ENCODE measurements at places on chromosomes 1 and 21.

DNA sequence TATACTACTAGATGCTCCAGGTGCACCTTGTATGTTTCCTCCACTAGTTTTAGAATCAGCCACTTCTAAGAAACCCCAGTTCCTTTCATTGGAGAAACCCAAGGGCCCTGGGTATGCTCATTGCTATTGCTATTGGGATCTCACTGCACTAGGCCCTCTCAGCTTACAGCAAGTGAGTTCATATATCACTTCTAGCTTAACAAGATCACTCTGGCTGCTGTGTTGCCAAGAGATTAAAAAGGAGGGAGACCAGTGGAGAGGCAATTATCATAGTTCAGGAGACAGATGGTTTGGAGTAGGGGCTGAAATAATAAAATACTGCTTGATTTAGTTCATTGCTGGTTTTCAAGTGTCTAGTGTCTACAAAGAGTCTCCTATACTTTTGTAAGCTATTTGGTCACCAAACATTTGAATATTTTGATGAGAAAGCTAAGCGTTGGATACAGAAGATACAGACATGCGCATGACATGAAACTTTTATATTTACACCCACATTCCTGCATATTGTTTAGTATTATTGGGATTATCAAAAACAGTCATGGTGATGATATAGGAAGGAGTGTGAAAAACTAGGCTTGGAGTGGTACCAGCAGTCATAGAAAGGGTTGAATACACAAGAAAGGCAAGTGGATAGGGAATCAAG lies 671.9 kb downstream of the ADGRL2 start:
- DNase-seq = no peak

DNA sequence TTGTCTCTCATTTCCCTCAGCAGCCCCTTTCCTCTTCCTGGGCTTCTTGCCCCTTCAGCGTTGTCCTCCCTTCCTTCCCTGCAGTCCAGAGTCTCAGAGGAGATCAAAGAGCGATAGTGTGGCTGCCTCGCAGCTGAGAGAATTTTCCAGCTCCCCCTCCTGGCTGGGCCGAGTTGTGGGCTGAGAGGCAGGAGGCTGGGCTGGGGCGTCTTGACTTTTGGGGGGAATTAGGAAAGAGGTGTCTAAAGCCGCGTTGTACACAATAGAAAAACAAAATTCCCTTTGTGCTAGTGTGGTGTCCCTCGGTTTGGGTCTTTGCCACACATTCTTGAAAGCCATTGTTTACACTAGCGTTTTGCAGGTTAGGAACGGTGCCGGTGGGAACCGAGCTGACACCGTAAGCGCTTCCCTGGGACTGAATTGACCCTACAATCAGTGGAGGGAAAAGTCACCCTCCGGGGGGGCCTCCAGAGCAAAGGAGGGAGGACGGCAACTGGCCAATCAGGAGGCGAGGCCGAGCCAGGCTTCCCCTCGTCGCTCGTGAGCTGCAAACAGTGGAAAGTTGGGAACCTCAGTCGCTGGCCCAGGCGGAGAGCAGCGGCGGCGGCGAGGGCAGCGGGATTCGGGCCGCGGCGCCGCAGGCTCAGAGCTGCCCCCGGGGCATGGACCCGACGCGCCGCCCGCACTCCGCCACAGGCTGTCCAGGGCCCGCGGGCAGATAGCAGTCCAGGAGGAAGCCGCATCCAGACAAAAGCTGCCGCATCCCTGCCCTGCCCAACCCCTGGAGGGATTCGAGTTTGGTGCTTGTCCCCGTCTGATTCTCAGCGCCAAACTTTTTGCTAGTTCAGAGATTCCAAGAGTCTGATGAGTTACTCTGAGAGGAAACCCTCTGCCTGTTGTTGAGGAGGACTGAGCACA lies at the start of gene HMCN1:
Gene HMCN1 (plus strand): TSS at position 574 of the 918 bp plus-strand sequence. CDS start 389 bp downstream, outside the sequence.
- DNase-seq = no peak

- DNase-seq = no peak
Measured at GRCh38 chr1:180083164-180083563, 71.5 kb upstream of the QSOX1 start.

- no peak for DNase-seq
Measured at GRCh38 chr1:7266561-7266960, 481.3 kb downstream of the CAMTA1 start.

- DNase-seq = peak; percentile 65
Measured at GRCh38 chr1:7705048-7705907, 65.8 kb upstream of the VAMP3 start.

DNA sequence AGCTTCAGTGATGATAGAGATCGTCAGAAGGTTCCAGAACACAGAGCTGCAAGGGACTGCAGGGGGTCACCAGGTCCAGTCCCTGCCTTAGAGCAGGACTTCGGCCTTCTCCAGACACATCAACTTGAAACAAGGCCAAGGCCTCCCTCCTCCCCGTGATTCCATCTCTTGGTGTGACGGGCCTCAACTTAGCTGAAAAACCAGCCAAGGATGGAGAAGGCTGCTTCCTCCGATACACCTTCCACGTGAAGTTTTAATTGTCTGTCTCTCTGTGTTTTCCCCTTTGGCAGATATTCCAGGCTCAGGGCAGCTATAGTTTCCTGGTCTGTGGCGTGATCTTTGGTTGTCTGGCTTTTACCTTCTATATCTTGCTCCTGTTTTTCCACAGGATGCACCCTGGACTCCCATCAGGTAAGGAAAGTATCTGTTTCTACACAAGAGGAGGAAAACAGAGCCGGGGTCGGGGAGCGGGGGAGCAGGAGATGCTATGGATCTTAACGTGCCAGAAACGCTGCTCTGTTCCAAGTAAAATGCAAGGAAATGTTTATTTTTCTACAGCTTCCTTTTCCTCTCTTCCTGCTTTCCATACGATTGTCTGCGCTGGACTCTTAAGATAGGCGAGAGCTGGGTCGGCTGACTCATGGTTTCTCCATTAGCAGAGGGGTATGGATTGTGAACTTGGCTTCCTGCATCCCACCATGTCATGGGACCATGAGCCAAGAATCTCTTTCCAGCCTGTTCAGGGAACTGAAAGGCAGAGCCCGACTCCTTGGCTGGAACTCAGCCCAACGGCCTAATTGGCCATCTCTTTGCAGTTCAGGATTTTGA lies 32.8 kb downstream of the ELK4 start:
- DNase-seq = no peak

DNA sequence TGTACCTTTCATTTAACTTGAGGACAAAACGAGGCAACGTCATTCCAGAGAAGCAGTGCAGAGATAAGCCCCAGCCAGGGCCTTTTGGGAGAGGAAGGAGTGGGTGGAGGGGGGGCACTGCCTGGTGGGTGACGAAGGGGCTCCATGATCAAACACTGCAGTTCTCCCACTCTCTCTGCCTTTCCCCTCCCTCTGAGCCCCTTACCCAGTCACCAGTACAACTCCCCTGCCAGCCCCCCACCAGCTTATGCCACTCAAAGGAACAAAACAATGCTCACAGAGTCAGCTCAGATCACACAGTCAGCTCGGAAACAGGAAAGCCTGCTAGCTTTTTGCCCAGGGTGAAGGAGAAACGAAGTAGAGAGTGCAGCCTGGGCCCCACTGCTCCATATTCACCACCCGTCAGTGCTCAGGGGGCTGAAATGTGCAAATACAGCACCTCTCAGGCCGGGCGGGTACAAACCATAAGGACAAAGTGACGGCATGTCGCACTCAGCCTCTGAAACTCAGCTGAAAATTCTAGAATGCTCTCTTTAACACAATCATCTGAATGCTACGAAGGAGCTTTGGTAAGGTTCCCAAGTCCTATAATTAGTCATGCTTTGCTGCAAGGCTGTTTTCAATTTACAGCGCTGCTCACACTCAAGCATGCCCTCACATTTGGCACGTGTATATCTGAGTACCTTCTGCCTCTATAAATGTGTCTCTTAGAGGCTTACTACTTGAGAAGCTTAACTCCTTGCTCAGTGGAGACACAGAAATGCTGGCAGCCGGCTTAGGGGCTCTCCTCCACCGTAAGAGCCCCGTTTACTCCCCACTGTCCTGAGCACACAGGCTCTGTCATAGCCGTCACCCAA lies 65.8 kb upstream of the RAB4A start:
- no peak for DNase-seq

GRCh38 chr1:40239626-40240025 lies 8.1 kb upstream of the TMCO2 start:
- DNase-seq = no peak

DNA sequence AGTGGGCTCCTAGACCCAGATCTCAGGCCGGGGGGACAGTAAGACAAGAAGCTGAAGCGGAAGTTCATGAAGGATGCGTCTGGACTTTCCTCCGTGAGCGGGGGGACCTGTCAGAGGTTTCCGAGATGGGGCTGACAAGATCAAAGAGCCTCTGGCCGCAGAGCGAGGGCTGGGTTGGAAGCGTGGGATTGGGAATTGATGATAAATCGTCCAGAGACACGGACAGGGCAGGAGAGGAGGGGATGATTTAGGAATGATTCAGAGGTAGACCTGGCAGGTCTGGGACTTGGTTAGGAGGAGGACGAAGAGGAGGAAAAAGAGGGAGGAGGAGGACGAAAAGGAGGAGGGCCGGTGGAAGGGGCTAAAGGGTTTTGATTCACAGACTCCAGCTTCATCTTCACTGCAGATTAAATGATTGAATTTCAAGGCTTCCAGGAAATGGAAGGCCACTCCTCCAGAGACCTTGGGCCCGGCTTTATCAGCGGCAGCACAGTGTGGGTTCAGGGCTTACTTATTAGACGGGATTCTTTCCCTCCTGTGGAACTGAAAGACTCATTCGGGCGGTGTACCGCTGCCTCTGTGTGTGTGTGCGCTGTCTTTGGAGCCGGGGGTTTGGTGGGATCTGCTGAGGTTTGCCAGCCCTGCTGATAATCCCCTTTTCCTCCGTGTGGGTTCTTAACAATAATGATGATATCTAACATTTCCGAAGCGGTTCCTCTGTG lies 85.7 kb upstream of the SLC45A1 start:
- no peak for DNase-seq

DNA sequence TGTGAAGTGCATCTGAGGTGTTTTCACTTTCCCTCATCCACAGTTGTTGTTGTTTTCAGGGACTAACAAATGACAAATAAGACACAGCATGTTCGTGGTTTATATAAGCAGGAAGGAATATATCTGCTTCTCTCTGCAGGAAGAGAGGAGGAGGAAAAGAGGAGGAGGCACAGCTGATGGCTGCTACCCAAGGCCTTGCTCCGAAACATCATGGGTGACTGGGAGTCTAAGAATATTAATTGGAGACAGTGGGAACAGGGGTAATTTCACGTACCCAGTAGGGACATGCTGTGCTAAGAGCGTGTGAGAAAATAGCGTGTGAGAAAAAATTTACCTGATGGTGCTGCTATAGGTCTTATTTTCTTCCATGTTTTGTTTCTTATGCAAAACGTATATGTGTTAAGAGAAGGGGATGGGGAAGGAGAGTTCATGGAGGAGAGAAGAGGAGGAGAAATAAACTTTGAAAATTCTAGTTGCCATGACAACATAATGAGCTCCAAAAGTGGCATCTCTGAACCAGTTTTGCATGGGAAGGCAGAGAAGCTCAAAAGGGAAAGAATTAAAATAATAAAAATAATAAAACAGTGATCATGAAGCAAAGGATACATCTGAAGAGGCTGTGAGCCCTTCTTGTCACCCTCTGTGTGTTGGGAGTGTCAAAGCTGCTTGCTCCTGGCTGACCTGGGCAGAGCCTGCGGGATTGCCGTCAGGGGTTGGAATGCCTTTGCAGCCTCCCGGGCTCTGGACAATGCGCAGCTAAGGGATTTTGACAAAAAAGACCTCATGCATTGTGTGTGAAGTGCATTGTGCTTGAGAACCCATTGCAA lies 192.0 kb downstream of the CACNA1E start:
- DNase-seq = no peak

DNA sequence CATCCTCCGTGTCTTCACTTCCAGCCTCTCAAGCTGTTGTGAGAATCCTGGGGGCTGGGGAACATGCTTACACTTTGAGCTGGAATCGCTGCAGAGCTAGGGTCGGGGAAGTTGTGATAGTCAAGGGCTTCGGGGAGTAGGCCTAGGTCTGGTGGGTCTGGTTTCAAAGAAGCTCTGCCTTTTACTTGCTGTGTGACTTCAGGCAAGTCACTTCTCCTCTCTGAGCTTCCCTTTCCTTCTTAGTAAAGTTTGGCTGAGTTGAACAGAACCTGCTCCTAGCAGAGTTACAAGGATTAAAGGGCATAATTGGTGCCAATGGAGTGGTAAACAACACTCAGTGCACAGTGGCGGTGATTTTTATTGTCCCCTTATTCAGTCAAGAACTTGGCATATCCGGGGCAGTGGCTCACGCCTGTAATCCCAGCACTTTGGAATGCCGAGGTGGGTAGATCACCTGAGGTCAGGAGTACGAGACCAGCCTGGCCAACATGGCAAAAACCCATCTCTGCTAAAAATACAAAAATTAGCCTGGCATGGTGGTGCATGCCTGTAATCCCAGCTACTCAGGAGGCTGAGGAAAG lies 25.7 kb downstream of the ARHGEF19 start:
- DNase-seq = no peak

DNA sequence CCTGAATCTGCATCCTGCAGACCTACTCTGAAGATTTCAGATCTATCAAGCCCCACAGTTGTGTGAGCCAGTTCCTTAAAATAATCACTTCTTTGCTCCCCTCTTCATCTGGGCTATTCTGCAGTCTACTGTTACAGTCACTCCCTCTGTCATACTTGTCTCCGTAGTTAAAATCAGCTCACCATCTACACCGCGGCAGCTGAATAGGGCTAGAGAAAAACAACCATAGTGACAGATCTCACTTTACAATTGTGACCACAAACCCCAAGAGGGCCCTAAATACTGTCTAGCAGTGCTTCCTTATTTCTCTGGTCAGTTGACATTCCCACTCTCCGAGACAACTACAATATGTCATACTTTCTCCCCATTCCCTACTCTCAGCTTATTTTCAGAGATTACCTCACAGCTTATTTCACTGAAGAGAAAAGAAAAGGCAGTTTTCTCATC lies 12.9 kb downstream of the DESI2 start:
- no peak for DNase-seq

GRCh38 chr21:18716578-18717138 lies 313.1 kb upstream of the TMPRSS15 start:
- DNase-seq = no peak

DNA sequence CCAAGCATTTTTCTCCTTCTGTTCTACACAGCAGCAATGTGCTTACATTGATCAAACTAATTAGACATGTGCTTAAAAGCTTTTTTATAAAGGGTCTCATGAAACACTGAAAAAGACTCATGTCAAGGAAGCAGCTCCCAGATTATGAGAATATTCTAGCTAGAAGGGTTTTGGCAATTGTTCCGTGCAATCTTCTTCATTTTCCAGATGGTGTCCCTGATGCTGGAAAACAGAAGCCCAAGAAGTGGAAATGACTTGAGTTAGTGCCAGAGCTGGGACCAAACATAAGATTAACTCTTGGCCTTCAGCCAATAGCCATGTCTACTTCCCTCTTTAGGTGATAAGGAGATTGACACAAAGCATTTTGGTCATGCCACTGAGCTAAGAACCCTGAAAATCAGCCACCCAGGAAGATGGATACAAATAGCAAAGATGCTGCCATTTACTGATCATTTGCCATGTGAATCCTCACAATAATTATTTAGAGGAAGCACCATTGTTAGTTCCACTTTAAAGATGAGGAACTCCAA lies 110.8 kb downstream of the MATN1 start:
- DNase-seq = no peak

- DNase-seq = no peak
Measured at GRCh38 chr21:30577766-30578165, 12.4 kb downstream of the KRTAP22-2 start.

- no peak for DNase-seq
Measured at GRCh38 chr1:101116006-101116405, 90.4 kb upstream of the DPH5 start.

All from CD4-positive, alpha-beta T cell treated with Interferon alpha-2 for 1 hour (primary cell).